Stimulated activated CD4-positive, alpha-beta T cell treated with anti-CD3 and anti-CD28 coated beads, Interleukin-4, amount 100 ng/mL, for 1 hour (primary cell): ENCODE measurements at places on chromosomes 12 and 14.

- no peak for DNase-seq
These were observed 161.3 kb upstream of the FAR2 start for GRCh38 chr12:28987538-28988324.

GRCh38 chr12:54428050-54429013 lies 9.3 kb upstream of the ITGA5 start:
- no peak for DNase-seq

GRCh38 chr14:71716041-71716772 lies 216.0 kb upstream of the RGS6 start:
- no peak for DNase-seq

GRCh38 chr12:2958432-2959191 lies 585 bp upstream of the TEAD4 start:
- DNase-seq: no peak

DNA sequence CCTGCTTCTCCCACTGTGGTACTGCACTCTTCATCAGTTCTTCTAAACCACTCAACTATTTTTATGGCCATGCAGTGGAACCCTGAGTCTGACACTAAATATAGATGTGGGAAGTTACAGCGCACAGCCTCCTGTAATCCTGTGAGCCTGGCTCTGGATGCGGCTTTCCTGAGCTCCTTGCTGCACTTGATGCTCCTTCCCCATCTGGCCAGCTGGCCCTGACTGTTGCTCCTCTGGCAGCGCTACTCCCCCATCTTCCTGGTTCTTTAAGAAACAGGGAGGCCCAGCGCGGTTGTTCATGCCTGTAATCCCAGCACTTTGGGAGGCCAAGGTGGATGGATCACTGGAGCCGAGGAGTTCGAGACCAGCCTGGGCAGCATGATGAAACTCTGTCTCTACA lies 24.6 kb downstream of the IQSEC3 start:
- no peak for DNase-seq

- no peak for DNase-seq
These were observed 52.9 kb upstream of the BCL2L14 start for GRCh38 chr12:12017798-12018197.

GRCh38 chr12:12992418-12993130 lies 7.5 kb downstream of the HEBP1 start:
- DNase-seq: no peak

- no peak for DNase-seq
These were observed 141.5 kb downstream of the CAND1 start for GRCh38 chr12:67410667-67411067.

- DNase-seq: no peak
These were observed 83.8 kb upstream of the PIWIL1 start for GRCh38 chr12:130253866-130254265.

- DNase-seq: no peak
These were observed 71.9 kb downstream of the RASSF8 start for GRCh38 chr12:26030371-26030770.

DNA sequence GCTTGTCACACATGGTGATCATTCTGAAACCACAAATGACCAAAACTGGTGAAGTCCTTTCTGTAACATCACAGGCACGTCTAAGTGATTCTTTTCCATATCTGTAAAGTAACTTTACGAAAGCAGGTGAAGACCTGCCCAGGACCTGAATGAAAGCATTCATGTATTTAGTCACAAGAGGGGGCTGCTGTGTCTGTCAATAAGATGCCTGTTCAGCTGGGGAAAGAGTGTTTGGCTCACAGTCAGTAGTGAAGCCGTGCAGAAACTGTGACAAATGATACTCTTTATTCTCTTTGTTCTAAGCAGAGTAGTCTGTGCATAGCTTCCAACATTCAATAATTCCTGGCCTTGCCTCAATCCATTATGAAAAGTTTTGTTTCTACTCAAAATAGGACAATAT lies 373.5 kb upstream of the OR4E1 start:
- DNase-seq: no peak

GRCh38 chr14:102297436-102298170 lies 7.4 kb downstream of the MOK start:
- DNase-seq: no peak
